Caudate nucleus (tissue), 63 donors: ENCODE measurements at places on chromosomes 1 and 21.

DNA sequence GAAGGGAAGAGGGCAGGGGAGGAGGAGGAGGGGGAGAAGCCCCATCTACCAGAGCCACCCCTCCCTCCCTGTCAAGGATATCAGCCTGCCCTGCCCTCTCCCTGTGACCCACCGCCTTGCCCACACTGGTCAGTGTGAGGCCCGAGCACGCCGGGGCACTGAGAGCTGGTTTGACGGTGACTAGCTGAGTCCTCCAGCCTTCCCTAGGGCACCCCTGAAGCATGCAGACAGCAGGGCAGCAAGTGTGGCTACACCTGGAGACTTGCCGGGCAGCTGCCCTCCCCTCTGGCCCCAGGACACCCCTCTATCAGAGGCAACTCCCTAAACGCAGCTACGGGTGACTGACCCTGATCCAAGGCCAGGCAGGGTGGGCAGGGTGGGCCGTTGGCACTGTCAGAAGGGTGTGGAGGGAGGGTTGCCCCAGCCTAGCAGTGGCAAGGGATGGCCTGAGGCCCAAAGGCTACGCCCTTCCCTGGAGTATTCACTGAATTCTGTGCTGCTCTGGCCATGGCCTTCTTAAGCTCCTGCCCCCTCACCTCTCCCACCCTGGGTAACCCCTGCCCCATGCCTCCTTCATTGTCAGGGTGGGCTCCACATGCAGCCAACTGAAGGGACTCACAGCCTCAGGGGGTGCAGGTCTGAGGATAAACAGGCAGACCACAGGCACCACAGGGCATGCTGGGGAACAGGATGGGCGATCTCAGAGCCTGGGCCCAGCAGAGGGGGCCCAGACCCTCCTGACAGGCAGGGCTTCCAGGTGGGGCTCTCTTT lies 19.6 kb downstream of the WNT9A start:
- DNase-seq = no peak

GRCh38 chr1:156228501-156228900 lies 13.5 kb upstream of the BGLAP start:
- DNase-seq = no peak

GRCh38 chr1:115679141-115679611 lies 37.4 kb downstream of the VANGL1 start:
- DNase-seq = no peak

DNA sequence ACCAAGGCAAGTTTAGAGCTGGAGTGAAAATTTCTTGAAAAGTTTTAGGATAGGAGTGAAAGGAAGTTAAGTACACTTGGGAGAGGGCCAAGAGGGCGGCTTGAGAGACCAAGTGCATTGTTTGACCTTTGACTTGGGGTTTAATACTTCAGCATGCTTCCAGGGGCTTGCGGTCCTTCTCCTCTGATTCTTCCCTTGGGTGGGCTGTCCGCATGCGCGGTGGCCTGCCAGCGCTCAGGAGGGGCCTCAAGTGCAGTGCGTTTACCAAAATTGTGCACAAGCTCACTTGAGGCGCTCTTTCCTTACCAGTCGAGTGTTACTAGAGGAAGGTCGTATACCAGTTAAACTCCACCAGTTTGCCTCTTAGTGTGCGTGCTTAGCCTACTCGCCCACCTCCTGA lies 91.3 kb upstream of the LYST start:
- DNase-seq = no peak

GRCh38 chr1:107467286-107467685 lies 326.4 kb downstream of the NTNG1 start:
- no peak for DNase-seq

DNA sequence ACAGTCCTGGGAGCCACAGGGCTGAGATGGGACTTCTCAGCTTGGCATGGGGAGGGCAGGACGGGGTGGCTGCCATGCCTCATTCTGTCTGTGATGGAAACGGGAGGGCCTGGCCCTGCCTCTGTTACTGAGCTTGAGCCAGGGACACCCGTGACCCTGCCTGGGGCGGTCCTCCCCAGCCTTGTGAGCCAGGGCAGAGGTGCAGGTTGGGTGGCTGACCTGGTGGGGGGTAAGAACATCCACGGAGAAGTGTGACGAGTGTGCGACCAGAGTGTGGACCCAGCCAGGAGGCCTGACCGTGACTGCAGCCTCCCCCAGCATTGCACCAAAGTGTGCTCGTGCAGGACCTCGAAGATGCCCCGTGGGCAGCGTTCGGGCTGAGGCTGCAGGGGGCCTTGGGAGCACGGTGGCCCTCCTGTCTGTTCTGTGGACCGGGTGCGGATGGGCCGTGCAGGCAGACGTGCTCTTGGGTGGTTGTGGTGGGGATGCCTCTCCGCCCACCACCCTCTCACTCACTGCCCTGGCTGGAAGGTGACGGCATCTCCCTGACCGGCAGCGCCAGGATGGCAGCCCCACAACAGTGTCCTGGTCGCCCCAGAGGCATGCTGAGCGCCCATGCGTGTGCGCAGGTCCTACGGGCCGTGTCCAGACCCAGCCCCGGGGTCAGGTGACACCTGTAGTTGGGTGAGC lies 45.4 kb downstream of the SKI start:
- no peak for DNase-seq

GRCh38 chr1:65681096-65681495 lies 111.6 kb upstream of the PDE4B start:
- DNase-seq = no peak
